Psoas muscle (tissue), 8 donors: ENCODE measurements at places on chromosomes 3 and 15. TPM values are rescaled to one million over a fixed set of nuclear protein-coding genes. Genes with fewer than 3 reads are reported as not detected.

Gene ACOX2
- total RNA-seq, result 1.8 TPM

Gene AGBL1
- total RNA-seq, result 34.8 TPM

DNA sequence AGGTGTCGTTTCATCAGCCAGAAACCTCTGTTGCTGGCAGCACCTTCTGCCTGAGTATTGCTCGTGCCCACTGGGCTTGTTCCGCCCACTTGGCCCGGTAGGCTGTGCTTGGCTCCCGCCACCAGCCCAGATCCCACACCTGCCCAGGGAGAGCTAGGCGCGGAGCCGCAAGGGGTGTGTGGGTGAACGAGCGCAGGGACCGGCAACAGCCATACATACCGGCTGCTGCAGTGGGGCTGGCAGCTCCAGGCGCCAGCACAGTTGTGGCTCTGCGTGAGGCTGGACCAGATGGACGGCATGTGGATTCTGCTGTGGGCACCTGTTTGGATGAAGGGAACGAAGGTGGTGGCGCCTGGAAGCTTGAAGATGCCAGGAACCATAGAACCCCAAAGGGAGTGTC is 331.5 kb upstream of the MCTP2 start:
- DNase-seq, result peak; percentile 46

DNA sequence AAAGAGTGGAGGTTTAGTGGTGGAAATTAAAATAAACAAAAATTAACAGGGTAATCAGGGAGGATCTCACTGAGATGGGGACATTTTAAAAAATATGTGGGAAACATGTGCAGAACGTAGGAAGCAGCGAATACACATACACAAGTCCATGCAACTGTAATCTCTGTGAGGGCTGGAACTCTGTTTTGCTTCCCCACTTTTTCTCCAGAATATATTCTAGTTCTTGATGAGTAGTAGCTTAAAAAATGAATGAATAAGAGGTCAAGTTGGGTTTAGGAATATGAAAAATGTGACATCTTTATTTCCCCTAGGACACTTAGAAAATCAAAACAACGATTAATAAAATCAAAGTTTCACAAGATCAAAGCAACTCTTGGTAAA is 312.2 kb upstream of the ZNF717 start:
- no peak for DNase-seq

- no peak for DNase-seq
Measured at GRCh38 chr3:185788292-185788691, 36.5 kb downstream of the IGF2BP2 start.
